Activated CD4-positive, alpha-beta T cell treated with anti-CD3 and anti-CD28 coated beads, Interleukin-2, amount 50 U/mL, for 4 hours (primary cell): ENCODE measurements at places on chromosomes 3 and 15.

- DNase-seq = no peak
Observed at GRCh38 chr3:99602183-99602582, 36.2 kb upstream of the COL8A1 start.

DNA sequence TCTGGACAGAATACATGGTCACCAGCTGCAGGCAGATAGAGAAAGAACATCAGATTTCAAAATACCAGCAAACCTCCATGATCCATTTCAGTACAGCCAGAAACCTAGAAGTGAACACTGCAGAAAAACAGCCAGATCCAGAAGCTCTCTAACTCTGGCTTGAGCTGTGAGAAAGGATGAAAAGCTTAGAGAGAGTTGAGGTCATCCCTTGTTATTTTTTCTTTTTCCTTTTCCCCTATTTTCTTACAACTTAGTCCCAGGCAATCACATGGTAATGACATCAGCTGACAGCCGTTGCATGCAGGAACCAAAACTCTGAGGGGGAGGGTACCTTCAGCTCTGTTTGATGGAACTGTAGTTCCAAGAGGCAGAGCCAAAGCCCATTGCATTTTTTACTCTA lies 113.2 kb downstream of the TCF12 start:
- DNase-seq = no peak

GRCh38 chr3:11591002-11591355 lies 52.7 kb downstream of the VGLL4 start:
- no peak for DNase-seq

DNA sequence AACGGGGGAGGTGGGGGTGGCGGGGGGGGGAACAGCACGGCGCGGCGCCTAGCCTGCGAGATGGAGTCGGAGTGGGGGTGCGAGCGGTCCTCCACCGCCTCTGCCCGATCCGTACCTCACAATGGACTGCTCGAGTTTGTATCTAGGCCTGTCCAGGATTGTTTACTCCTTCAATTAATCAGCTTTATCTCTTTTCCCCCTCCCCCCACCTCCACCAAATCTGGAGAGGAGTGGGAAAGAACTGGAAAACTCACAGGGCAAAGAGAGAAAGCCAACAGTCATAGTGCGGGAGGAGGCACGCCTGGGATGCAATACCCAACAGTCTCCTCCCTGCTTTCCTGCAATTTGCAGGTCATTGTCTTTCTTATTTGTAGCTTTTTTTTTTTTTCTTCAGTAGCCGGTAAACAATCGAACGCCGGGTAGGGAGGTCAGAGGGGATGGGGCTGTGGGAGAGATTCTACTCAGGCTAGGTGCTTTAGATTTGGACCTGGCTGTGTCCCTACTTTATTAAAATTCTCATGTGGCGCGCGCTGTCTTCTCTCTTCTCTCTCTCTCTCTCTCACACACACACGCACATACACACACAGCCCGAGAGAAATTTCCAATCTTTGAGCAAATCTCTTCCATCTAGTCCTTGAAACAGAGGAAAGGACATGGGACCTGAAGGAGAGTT lies 6.9 kb upstream of the MEIS2 start:
- no peak for DNase-seq

GRCh38 chr3:178155521-178155920 lies 380.7 kb upstream of the KCNMB2 start:
- DNase-seq = no peak

- DNase-seq = no peak
Observed at GRCh38 chr15:38378161-38378560, 75.8 kb upstream of the FAM98B start.

- no peak for DNase-seq
Observed at GRCh38 chr3:128011140-128011539, 41.1 kb upstream of the SEC61A1 start.

GRCh38 chr3:116140100-116140689 lies 305.1 kb downstream of the LSAMP start:
- no peak for DNase-seq

DNA sequence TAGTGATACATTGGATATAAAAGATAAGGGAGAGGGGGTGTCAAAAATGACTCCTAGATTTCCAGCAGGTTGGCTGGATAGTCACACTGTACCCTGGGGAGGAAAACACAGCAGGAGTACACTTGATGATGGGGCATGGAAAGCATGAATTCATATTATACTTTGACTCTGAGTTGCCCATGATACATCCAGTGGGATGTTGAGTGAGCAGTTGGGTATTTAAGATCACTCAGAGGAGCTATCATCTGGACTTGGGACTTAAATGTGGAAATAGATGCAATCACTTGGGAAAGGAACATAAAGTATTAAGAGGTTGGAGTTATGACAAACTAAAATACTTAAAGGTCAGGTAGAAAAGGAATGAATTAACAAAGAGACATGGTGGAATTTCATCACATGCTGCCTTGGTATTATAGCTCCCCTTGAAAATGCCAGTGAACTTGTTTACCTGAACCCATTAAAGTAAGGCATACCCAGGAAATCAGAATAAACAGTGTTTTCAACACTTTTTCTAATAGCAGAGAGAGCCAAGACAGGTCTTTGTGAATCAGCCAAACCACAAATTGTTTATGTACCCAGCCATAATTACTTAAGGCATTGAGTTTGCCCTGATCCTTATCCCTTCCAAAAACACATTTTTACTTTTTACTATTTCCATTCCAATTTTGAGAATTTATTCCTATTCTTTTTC lies 49.9 kb upstream of the ABI3BP start:
- no peak for DNase-seq

DNA sequence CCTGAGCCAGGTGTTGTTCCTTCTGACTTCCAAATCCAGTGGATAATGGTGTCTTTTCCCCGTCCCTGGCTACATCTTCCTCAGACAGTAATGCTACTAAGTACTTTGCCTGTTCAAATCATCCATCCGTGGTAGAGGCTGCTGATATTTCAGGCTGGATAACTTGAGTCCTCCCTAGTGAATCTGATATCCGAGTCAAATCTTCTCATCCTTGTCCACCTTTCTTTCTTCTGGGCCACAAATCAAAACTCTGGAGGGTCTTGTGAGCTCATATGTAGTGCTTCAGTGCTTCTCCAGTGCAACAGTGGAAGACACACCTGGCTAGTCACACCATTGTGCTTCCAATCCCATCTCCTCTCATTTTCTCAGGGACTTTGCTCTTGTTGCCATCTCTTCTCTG lies 11.2 kb downstream of the SH3GL3 start:
- DNase-seq = no peak

GRCh38 chr3:32551087-32551486 lies 19.6 kb downstream of the DYNC1LI1 start:
- DNase-seq = no peak

DNA sequence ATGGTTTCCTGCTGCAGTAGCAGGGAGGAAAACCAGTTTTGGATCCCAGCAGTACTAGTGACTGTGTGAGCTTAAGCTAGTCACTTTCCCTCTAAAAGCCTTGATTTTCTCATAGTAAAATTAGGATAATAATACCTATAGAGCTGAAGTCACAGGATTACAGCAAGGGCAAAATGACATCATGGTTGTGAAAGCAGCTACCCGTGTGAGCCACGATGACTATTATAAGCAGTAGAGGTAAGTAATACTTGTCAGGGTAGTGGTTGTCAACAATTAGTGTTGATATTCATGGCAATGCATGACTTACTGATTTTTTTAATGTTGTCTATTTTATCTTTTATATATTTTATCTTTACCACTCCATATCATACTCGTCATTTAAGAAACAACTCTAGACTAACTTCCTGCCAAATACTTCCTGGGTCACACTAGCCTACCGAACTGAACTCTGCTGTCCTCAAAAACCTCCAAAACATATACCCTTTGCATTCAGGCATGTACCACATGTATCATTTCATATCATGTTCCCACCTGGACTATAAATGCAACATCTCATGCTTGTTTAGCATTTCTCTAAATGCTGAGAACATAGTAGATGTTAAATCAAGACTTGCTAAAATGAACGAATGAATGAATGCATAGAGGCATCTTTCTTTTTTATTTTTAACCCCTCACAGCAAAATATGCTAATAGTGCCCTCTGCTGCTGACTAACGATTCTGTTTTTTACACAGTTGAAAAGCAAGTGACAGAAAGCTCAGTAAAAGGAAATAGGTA lies 172.6 kb downstream of the P3H2 start:
- DNase-seq = no peak

DNA sequence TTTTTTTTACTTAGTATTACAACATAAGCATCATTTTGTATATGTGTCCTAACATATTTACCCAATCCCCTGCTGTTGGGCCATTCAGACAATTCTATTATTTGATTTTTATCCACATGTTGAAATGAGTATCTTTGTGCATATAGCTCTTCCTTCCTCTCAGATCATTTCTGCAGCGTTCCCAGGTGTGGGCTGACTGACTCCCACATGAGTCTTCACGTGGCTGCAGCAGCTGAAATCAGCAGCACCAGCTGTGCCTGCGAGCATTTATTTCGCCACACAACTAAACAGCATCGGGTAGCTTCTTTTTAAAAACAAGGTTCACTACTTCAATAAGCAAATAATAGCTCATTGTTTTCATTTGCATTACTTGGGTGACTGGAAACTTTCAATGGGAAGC lies 44.5 kb upstream of the PDE8A start:
- DNase-seq = no peak

DNA sequence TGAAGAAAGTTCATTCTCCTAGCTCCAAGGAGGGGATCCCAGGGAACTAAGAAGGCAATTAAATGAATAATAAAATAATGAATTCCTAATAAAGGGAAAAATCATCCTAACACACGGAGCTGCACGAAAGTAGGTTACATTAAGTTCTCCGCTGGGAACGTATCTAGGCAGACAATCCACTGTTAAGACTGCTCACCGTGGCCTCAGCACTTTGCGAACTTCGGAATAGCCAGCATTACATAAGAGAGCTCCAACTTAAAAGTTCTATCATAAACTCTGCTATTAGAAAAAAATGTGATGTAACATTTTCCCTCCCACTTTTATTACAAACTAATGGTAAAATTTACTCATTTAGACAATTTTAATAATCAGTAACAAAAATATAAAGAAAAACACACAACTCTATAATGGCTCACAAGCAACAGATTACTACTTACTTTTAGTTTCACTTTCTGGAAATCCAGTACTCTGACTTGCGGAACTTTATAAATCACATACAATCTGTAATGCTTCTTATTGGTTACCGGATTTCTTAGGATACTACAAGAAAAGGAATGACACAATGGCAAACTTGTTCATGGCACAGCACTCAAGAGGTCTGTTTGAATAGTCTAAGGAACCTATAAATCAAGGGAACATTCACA lies 8.5 kb downstream of the SNRPA1 start:
- no peak for DNase-seq

DNA sequence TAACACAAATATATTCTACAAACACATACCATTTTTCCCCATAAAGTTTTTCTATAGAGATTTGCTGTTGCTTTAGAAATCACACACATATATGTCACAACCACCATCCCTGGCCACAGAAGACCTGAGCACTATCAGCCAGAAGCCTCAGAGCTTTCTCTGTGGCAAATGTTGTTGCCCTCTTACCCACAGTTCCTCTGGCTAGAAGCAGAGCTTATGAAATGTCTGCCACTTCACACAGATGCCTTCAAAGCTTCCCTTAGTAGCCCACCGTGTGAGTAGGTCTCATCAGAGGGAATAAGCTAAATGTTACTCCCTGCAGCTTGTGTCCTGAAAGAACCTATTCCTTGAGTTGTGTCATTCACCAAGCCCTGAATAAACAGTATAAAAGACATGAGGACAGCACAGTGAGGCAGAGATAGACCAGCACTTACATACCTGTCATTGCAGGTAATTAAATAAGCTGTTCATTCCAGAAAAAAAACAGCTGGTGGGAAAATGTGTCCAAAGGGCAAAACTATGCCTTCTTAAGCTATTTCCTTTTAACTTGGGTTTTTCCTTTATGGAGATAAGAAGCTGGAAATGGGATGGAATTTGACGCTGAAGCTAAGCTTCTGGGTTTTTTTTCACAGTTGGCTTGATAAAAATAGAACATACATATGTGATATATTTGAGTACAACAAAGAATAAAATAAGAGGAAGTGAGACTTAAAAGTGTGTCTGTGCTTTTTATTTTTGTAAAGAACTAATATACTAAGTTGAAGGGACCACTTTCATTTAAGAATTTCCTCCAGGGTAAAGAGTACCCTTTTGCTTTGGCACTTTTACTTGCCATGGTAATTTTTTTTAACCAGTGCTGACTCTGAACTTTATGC lies 391.4 kb downstream of the KCNH8 start:
- no peak for DNase-seq
